ENCODE measurements at places on chromosomes 16 and 17. TPM values are rescaled to one million over a fixed set of nuclear protein-coding genes. Genes with fewer than 3 reads are reported as not detected.

Gene SLC52A1
- total RNA-seq, result 0.64 TPM

DNA sequence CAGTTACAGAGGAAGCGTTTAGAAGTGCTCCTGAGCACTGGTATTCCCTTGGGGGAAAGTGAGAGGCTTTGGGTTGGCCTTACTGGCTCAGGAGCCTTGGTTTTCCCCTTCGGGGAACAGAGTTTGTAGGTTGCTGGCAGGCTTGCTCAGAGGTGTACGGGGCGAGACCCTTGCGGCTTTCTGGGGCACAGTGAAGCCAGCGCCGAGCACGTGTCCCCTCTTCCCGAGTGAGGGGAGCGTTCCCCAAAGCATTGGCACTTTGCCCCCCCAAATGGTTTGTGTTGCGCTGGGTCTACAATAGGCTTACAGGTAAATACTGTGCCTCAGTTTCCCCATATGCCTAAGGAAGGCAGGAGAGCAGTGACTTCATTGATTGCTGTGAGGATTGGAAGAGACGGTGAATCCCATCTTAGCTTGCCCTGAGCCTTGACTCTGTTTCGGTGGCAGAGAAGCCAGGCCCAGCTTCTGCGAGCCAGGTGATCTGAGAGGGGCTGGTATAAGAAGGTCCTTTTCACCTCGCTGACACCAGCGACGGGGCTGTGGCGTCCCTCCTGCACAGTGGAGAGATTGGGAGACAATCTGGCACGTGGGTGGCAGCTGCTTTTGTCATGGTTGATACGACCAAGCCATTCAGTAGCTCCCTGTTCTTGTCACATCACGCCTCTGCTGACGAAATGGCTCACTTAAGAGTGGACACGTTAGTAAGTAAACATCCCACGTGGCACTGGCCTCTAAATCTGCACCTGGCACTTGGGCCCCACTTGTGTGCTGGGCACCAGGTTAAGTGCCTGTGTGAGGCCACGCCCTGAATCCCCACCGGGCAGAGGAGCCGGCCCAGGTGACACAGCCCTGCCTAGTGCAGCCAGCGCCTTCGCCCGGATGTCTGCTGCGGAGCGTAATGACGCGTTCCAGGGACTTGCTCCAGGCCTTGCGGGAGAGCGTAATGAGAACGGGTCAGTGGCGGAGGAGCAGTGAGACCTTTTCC is 55.0 kb downstream of the MEAK7 start:
- no peak for DNase-seq

DNA sequence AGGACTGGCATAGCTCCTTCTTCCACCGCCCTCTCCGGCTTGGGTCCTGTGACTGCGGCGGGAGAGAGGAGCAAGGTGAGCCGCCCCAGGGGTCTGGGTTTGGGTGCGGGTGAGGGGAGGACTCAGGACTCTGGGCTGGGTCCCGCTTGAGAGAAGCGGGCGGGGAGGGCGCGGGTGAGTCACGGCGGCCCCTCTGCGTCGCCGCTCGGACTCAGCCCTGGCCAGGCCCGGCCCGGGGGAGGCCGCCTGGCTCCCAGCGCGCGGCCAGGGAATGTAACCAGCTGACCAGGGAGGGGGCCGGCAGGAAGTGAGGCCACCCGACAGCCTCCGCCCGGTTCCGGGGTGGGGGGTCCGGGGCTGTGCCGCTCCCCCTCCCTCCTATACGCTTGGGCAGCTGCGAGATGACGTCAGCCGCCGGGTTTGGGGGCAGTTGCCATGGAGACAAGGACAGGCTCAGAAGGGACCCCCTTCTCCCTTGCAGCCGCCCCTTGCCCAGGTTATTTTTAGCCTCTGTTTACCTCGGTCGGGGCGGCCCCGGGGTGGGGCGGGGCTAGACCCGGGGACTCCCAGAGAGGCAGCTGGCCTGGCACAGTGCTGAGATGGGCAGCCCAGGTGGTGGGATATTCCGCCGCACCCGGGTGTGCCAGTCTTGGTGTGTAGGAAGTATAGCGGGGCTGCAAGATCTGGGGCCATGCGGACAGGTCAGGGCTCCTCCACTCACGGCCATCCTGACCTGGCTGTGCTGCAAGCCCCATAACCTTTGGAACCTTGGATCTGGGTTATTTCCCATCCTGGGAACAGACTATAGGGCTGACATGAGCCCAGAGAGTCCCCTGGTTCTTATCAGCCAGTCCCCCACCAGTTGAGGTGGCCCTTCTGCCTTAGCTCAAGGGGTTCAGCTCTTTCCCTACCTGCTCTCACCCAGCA is 1.6 kb downstream of the RIPOR1 start:
- no peak for DNase-seq

- no peak for DNase-seq
Observed at GRCh38 chr17:78973792-78974520, 5.8 kb downstream of the LGALS3BP start.

DNA sequence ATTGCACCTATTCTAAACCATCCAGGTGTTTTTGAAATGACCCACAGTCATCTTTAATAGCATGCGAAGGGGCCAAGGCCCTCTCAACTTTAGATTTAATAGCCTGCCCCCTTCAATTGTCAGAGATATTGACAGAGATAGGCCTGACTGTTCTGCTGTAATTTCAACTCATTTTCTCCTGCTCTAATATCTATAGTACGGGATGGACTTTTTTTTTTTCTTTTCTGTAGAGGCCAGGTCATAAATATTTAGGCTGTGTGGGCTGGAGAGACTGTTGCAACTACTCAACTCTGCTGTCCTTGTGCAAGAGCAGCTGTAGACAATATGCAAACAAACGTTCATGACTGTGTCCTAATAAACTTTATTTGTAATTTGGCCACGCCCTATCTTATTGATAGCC is 24.7 kb upstream of the KRT20 start:
- no peak for DNase-seq

Data from CD8-positive, alpha-beta memory T cell (primary cell).